ENCODE measurements at places on chromosomes 4 and X. TPM values are rescaled to one million over a fixed set of nuclear protein-coding genes. Genes with fewer than 3 reads are reported as not detected.

DNA sequence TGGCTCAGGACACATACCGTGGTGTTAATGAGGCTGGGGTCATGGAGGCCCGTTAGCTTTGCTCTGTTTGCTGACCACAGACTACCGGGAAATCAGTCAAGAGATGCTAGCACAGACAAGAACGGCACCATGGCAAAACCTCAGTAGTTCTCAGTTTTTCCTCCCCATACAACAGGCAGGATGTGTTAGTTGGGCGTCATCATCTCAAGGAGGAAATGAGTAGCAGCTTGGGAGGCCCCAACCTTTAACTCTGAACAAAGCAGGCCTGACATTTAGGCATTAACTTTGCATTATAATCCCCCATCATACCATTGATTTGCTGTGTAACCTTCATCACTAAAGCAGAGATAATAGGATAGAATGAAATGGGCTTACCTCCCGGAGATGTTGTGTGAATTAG is 714.2 kb downstream of the RPA4 start:
- DNase-seq, result no peak

GRCh38 chr4:139973015-139973414 is 181.0 kb downstream of the MAML3 start:
- no peak for DNase-seq

DNA sequence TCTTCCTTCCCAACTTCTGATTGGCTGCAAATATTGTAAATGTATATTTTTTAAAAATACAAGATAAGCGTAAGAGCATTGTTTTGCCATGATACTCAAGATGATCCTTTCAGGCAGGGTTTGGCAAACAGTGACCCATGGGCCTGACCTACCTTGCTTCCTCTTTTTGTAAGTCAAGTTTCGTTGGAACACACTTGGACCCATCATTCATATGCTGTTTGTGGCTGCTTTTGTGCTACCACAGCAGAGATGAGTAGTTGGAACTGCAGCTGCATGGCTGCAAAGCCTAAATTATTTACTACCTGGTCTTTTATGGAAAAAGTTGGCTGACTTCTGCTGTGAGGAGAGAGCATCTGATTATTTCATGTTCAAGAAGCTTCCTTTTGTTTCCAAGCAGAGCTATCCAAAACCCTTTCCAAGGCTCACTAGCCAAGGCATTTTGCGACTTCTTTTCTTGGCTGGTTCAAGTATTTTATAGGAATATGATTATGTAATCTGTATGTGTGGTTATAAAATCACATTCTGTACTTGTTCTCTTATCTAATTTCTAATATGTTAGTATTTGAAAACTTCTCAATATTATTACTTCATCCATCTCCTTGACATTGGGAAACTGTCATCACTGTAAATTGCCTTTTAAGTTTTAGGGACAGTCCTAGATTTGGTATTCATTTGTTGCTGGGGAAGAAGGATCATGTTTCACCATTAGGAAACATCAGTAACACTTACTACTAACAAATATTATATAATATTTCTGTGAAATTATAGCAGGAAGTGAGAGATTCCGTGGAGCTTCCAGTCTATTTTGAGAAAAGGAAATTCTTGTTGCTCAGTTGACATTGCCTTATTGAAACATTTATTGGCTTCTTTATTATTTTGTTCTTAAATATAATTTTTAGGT is 109.2 kb downstream of the ARHGAP10 start:
- DNase-seq, result peak; percentile 60

DNA sequence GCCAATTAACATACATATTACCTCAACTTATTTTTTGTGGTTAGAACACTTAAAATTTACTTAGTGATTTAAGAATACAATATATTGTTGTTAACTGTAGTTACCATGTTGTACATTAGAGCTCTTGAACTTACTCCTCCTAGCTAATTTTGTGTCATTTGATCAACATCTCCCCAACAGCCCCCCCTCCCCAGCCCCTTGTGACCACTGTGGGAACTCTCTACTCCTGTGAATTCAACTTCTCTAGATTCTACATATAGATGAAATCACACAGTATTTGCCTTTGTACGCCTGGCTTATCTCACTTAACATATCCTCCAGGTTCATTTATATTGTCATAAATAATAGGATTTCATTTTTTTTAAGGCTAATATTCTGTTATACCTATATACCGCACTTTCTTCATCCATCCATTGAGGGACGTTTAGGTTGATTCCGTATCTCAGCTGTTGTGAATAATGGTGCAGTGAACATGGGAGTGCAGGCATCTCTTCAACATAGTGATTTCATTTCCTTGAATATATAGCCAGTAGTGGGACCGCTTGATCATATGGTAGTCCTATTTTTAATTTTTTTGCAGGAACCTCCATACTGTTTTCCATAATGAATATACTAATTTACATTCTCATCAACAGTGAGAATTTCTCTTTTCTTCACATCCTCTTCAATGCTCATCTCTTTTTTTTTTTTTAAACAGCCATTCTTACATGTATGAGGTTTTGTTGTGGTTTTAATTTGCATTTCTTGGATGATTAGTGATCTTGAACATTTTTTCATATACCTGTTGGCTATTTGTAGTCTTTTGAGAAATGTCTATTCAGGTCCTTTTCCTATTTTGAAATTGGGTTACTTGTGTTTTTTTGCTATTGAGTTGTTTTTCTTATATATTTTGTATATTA is 66.8 kb downstream of the RAPGEF2 start:
- no peak for DNase-seq

- DNase-seq, result no peak
These were observed 27.7 kb downstream of the PAK3 start for GRCh38 chrX:111123606-111124179.

The SOX3 gene
- not detected for total RNA-seq

The SLITRK2 gene
- total RNA-seq, result 0.45 TPM

- no peak for DNase-seq
These were observed 74.4 kb downstream of the RNF150 start for GRCh38 chr4:141058591-141059512.

DNA sequence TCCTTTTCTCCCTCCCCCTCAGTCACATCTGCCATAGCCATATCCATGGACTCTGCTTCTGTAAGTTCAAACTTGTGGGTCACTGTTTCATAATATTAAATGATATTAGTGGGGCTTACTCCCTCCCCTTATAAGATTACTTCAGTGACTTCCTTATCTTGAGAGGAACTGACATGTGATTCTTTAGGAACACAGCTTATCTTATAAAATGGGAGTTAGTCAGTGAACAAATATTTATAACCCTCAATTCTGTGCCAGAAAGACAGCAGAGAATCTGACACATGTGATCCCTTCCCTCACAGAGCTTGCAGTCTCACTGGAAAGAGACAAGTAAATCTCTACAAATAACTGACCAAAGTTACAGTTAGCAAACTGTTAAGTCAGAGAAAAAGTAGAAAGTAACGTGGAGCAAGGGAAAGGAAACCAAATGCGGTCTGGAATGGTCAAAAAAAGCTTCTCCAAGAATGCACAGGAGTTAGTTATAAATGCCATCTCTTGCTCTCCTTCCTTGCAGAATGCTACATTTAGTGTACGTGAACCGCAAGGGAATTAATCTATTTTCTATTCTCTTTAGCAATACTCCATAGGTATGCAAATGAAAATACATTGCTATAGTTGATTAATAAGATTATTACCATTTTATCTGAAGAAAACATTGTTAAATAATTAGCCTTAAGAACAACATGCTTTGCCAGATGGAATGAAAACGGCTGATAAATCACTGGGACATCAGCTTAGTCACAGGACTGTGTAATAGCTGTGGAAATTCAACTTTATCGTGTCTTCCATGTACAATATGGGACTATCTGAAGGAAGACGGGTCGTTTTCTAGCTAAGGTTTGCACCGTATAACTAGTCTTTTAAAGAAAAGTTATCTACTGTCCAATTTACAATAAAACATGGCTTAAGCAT is 29.0 kb downstream of the SGMS2 start:
- no peak for DNase-seq

GRCh38 chr4:38180456-38180855 is 220.3 kb downstream of the PTTG2 start:
- DNase-seq, result no peak

The YIPF6 gene
- 23.3 TPM for total RNA-seq

GRCh38 chrX:39819921-39820849 is 277.6 kb downstream of the BCOR start:
- DNase-seq, result no peak

The KANTR gene
- 16.8 TPM for total RNA-seq

- peak; percentile 72 for DNase-seq
These were observed 180.3 kb downstream of the EVC2 start for GRCh38 chr4:5528031-5528436.

- no peak for DNase-seq
These were observed 148.0 kb upstream of the STX18 start for GRCh38 chr4:4689694-4690440.

GRCh38 chrX:132815643-132816042 is 142.8 kb downstream of the HS6ST2 start:
- no peak for DNase-seq

The RASSF6 gene
- total RNA-seq, result 0.26 TPM

The NSDHL gene
- total RNA-seq, result 8.8 TPM

- no peak for DNase-seq
These were observed 270.3 kb upstream of the GRIA3 start for GRCh38 chrX:122913764-122914163.

The NXF2 gene
- not detected for total RNA-seq

GRCh38 chrX:151789179-151789800 is 54.7 kb downstream of the CNGA2 start:
- no peak for DNase-seq

The ARX gene
- not detected for total RNA-seq

GRCh38 chr4:12146339-12146738 is 717.6 kb upstream of the HS3ST1 start:
- DNase-seq, result no peak
